MCF 10A (cell line): ENCODE measurements at places on chromosomes 1 and 21. TPM values are rescaled to one million over a fixed set of nuclear protein-coding genes. Genes with fewer than 3 reads are reported as not detected.

Gene MPZ
- total RNA-seq, result 0.29 and 0.37 TPM in 2 replicates

Gene AKR7A3
- total RNA-seq, result 0.40 and 0.69 TPM in 2 replicates

Gene CRABP2
- total RNA-seq, result 0.98 and 1.9 TPM in 2 replicates

- DNase-seq, result peak; percentile 38
Measured at GRCh38 chr1:220999872-221000863, 120.9 kb downstream of the HLX start.

DNA sequence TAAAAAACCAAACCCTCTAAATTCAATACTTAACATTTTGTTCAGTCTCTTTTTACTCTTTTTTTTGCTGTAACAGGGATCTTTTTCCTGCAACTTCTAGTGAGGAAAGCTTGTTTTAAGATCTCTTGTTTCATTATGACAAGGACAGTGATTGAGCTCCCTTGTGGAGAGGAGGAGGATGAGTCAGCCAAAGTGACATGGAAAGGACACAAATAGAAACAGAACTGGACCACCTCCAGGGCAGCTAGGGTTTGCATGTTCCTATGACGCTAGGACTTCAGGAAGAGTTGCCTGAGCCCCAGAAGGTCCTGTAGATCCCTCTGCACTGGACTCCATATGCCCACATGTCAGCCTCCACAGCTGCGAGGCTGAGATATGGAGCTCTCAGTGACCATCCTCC is 212.6 kb upstream of the FAM78B start:
- DNase-seq, result peak; percentile 25

DNA sequence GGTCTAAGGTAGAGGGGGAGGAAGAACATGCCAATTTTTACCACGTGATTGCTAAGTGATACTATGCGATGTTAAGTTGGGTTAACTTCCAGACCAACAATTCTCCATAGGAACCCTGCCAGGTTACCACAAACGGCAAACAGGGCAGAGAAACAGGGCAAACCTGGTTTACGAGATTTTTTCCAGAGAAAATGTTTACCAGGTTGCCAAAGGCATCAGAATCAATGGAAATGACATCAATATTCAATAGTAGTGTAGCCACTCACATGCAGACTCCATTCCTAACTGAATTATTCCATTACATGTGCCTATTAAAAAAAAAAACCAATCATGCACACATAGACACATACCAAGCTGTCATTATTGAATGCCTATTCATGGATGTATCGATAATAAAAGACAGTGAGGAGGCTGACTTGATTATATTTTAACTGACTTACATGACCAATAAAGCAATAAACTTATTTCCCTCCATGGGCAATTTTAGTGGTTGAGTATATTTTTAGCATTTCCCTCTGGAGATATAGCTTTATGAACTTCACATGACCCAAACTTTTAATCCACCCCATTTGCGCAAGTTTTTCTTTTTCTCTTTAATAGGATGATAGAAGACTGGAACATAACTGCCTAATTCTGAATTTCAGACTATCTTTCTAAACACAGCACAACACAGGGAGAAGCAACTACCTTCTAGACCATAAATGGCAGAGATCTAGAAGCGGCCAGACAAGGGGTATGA is 40.5 kb upstream of the KCNE1 start:
- no peak for DNase-seq

DNA sequence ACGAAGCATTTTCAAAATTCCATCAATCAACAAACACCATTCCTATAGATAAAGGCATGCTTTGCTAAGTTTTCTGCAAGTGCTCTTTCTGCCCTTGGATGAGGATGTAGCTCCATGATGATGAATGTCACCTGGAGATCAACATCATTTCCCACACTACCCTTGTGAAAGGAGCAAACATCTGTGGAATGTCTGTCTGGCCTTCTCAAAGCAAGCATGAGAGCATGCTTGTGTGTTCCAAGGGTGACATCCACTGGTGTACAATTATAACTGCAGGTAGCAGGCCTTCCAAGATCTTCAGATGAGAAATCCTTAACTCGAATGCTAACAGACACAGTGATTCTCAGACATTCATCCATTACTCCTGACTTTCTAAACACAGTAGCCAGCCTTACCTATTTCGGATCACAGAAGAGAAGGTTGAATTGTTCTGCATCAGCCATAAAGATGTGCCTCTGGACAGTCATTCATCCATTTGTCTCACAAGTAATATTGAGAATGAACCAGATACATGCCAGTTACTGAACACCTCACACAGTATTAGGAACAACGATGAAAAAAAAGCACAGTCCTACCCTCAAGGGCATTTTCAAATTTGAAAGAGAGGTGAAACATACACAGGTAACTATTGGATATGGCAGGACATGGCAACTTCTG is 162.4 kb downstream of the TPR start:
- DNase-seq, result peak; percentile 91

- DNase-seq, result peak; percentile 97
Measured at GRCh38 chr1:8889925-8890785, 11.7 kb upstream of the ENO1 start.

DNA sequence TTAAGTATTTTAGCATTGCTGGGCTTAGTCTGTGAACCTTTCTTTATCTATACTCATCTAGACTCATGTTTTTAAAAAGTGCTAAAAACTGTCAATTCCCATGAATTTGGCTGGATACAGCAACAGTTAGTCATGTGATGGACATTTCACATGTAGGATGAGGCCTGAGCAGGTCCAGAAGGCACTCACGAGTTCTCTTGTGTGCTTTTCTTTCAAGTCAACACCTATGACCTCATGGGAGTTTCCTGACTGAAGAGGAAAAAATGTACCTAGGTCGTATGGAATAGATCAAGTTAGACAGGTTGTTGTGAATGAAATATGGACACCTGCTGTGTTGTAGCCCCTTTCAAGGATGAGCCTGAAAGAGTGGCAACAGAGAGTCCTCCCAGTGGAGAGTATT is 394.2 kb downstream of the DUSP10 start:
- no peak for DNase-seq

DNA sequence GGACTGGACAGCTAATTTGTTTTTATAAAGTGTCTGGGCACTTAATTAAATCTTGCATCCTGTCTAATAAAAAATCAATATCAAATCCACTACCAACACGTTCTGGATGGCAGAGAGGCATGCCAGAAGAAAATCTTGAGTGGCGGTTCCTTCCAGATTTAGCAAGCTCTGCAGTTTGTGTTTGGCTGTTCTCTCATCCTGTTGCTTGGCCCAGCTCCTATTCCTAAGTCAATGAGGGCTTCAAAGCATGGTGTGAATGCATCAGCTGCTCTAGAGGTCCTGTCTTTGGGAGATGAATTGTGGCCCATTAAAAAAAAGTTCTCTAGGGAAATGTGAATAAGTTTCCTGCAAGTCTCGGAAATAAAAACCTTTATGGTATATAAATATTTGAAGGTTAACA is 90.3 kb downstream of the DISC1 start:
- DNase-seq, result no peak

DNA sequence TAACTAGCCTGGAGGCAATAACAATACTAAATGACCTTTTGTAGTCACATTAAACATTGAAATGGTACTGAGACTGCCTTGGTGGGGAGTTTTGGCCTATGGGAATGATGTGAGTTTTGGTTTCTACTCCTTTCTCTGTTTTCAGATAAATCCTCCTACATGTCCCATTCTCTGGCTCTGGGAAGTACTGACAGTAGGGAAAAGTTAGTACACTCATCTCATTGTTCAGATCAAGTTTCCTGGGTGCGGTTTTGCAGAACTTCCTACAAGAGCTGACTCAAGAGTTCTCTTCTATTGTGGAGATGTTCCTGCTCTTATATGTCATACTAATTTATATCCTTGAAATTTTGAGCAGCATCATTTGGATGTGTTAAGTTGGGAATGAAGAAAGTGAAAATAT is 74.2 kb upstream of the MACF1 start:
- DNase-seq, result peak; percentile 91

DNA sequence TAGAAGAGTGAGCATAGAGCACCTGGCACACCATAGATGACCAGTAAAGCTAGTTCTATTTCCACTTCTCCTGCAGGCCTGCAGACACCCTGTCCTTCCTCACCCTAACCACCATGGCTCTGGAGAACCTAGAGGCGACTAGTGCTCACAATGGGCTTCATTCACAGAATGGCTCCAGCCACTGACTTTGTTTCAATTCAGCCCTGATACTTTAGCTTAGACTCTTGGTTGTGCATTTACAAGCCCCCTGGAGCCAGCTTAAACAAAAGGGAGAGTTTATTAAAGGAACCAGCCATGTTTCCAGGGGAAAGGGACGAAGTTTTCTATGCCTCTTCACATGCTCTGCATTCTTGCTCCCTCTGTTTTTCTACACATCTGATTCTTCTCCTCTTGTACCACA is 123.7 kb downstream of the NAV1 start:
- DNase-seq, result no peak

GRCh38 chr1:8598060-8598724 is 219.2 kb downstream of the RERE start:
- DNase-seq, result no peak

DNA sequence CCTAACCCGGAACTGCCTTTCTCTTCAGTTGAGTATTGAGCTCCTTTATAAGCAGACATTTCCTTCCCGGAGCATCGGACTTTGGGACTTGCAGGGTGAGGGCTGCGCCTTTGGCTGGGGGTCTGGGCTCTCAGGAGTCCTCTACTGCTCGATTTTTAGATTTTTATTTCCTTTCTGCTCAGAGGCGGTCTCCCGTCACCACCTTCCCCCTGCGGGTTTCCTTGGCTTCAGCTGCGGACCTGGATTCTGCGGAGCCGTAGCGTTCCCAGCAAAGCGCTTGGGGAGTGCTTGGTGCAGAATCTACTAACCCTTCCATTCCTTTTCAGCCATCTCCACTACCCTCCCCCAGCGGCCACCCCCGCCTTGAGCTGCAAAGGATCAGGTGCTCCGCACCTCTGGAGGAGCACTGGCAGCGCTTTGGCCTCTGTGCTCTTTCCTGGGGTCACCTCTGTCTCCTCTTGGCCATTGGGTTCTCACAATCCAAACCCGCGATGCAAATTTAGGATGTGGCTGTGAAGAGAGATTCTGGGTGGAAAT is 3.7 kb downstream of the OLIG2 start:
- no peak for DNase-seq

DNA sequence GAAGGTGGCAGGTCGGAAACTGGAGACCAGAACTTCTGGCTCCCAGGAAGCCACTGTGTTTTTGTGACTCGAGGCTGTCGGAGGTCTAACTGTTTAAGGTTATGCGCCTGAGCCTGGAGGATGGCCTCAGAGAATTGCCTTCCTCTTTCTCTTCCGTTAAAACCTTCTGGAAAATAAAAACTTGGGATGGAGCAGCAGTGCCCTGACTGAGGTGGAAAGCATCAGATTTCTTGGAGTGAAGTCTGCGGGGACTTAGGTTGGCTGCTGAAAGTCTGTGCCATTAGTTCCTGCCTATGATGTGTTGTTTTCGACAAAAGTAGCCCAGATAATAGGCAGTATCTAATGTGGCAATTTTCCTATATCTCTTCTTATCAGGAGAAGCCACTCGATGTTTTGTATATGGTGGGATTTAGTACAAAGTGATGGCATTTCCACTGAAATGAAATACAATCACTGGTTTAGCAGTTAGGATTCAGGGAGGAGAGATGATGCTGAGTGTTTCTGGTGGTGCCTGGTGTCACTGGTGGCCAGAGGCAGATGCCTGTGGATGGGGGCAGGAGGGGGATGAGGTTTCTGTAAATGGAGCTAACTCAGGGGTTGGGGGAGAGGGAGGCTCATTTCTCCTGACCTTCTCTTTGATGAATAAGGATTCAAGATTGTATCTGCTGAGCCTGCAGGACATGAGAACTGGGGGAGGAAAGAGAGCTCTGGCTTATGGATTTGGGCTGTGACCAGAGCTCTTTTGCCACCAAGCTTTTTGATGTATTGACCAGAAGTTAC is 150.8 kb downstream of the CAMTA1 start:
- DNase-seq, result no peak

GRCh38 chr1:244603498-244603897 is 49.4 kb upstream of the DESI2 start:
- peak; percentile 61 for DNase-seq

DNA sequence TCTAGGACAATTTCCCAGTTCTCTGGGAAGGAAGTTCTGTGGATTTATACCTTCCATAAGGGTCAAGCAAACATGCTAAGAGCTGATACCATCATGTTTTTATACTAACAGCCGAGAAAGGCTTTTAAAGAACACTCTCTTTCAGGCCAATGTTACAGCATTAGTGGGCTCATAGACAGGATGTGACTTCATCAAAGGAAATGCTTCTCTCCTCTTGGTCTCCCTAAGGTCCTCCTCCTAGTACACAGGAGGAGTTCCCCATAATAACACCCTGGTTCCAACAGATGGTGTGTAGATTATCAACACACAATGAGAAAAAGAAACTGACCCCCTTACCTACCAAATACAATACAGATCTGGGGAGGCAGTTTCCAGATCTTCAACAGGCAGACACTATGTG is 26.7 kb upstream of the GLIS1 start:
- no peak for DNase-seq
